ENCODE measurements at places on chromosomes 16 and 17.

- no peak for DNase-seq
Measured at GRCh38 chr17:76239538-76240274, 587 bp downstream of the RNF157 start.

DNA sequence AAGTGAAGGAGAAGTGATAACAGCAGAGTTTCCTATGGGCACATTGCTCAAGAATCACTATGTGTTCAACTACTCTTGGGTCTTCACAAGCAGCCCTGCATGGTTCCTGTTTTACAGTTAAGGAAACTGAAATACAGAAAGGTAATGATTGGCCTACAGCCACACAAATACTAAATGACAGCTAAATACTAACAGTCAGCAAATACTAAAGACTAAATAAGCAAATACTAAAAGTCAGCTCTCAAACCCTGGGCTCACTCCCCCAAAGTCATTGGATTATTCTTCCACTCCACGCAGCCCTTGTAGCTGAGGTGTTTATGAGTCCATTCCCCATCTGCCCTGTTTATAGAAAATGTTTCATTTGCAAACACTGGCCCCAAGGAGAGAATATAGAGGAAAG is 372.7 kb upstream of the CDH11 start:
- DNase-seq, result no peak

DNA sequence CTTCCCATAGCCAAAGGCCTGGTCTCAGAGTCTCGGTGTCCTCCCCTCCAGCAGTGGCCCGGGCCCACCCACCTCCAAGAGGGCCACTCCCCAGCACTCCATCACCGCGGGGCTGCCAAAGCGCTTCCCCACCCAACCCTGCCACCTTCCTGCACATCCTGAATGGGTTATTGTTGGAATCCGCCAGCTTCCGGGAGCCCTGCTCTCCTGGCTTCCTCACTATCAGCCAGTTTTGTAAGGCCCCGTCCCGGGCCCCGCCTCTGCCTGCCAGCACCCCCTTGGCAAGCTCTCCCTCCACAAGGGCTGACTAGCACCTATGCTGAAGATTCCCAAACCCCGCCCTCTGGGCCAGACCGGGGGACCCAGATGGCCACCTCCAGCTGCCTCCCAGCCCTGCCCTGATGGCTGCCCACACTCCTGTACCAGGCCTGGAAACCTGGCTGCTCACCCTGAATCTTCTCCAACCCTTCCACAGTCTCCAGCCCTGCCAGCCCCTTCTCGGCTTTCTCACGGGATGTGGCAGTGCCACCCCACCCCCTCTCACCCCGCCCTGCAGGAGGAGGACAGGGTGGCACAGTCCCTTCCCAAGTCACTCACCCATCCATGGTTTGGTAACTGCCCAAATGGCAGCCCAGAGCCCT is 14.4 kb downstream of the MYBBP1A start:
- no peak for DNase-seq

GRCh38 chr17:49602783-49603182 is 27.1 kb downstream of the NXPH3 start:
- no peak for DNase-seq

DNA sequence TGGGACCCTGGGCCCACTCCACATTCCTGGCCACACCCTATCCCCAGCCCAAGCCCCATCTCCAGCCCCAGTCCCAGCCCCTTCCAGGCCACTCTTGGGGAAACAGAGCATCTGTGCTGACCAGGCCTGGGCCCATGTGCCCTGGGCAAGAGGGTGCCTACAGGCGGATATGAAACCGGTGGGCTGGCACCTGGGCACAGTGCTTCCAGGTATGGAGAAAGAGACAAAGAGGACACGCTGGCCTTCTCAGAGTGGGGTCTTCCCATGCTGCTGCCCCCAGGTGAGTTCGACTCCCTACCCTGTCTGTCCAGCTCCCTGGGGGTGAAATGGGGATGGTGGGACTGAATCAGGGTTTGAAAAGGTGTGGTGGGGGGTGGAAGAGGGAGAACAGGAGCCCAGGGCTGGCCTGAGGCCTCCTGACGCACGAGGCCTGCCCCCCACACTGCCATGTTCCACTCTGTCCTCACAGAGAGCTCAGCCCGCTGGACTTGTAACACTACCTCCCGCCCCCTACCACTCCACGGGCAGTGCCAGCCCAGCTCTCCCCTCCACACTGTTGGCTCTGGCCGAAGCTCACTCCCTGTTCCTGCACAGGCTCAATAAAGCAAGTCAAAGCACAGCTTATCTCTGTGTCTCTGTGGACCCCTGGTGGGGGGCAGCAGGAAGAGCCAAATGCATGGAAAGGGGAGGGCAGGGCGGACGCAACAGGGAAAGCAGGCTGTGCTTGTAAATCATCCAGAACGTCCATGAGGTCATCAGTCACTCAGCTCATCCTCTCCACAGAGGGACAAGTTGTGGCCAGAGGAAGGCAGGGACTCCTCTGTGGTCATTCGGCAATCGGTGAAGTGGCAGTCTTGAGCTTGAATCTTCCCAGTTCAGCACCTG is 71.1 kb upstream of the TMEM97 start:
- no peak for DNase-seq

GRCh38 chr16:1989209-1990100 is at the start of gene SYNGR3:
TSS of gene SYNGR3 (plus strand) at chr16:1989970. CDS start at chr16:1990103, 133 bp downstream.
- DNase-seq, result no peak

GRCh38 chr17:75679706-75680211 is 12.6 kb downstream of the SAP30BP start:
- DNase-seq, result peak; percentile 84

DNA sequence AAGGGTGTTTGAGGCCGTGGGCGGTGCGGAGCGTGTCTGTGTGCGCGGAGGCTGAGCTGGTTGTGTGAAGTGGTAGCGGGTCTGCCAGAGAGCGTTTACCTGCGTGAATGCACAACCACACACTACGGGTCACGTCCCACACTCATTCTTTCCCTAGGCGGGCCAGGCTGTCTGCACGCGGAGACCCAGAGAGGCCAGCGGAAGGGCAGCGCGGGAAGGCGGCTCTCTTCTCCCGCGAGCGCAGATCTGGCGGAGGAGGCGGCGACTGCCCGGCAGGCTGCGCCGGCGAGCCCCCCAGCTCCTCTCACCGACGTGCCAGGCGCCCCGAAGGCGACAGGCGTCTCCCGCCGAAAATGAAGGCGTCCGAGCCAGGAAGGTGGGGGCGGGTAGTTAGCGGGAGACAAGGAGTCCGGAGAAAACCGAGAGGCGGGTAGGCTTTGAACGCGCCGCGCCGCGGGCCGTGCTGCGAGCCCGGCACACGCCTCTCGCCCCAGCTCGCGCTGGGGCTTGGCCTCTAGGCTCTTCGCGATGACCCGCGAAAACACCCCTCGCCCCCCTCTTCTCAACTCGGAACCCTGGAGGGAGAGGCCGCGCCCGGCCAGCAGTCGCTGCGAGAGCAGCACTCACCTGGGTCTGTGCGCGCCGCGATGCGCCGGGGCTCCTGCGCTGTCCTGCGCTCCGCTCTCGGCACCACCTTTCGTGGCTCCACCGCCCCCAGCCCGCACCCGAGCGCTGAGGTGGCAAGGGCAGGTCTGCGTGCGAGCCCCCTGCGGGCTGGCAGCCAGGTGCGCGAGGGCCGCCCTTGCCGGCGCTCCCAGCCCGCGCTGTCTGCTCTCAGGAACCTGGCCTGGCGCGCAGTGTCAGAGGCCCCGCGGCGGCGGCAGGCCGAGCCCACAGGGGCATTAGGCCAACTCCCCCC is 2.0 kb upstream of the FOXF1 start:
- DNase-seq, result no peak

DNA sequence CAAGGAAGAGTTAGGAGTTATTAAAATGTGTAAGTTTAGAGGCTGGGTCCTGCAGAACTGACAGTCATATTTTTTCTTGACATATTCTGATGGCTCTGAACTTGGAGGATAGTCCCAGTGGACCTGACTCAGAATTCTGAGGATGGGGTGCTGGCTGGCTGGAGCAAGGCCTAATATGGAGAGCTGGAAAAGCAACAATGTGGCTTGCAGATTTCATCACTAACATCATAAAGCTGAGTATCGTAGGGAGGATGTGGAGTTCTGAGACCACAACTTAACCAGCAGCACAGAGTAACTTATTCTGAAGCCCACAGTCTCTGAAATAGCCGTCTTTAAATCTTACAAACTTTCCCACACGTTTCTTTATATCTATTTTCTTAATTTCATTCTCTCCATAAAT is 2.3 kb downstream of the KRTAP1-5 start:
- DNase-seq, result no peak

DNA sequence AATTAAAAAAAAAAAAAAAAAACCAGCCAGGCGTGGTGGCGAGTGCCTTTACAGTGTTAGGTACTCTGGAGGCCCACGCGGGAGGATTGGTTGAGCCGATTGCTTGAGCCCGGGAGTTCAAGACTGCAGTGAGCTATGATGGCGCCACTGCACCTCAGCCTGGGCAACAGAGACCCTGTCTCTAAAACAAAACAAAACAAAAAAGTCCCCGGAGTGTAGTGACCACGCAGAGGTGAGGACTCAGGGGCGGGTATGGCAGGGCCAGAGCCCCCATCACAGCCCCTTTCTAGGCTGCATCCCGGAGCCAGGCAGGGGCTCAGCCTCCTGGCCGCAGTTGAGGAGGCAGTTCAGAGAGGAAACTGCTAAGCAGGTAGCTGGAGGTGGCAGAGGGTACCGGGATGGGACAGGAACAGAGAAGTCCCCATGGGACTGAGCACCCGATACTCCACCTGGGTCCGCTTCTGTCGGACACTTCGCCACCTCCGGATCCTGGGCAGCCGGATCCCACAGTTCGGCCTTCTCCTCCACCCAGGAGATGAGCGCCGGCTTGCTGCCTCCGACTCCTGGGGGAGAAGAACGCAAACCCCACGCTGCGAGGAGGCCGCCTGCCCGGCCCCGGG is 800 bp downstream of the ZNF747 start:
- DNase-seq, result no peak

DNA sequence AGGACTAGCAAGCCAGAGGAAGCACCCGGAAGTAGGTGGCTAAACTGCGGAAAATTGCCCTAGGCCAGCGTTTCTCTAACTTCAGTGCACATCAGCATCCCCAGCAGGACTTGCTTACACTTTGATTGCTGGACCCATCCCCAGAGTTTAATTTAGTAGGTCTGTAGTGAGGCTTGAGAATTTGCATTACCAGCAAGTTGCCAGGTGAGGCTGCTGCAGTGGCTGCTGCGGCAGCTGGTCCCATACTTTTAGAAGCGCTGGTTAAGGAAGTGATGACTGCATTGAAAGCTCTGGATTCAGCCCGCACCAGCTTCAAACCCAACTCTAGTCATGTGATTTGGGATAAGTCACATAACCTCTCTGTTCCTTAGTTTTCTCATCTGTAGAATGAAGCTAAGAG is 4.2 kb downstream of the EEF2K start:
- no peak for DNase-seq
